ENCODE measurements at places on chromosomes 2 and 18. TPM values are rescaled to one million over a fixed set of nuclear protein-coding genes. Genes with fewer than 3 reads are reported as not detected.

- H3K27me3 ChIP-seq, result no peaks in the 10 kb centered on the region
- DNase-seq, result no peak
- H3K36me3 ChIP-seq, result no peaks in the 10 kb centered on the region
- no peak overlapping the region for H3K4me3 ChIP-seq
- no peak overlapping the region for H3K27ac ChIP-seq
- no peaks in the 10 kb centered on the region for H3K4me1 ChIP-seq
These were observed 13.0 kb upstream of the SULT1C4 start for GRCh38 chr2:108364676-108365297.

GRCh38 chr2:187545238-187545751, 8.9 kb downstream of the TFPI start:
- H3K4me1 ChIP-seq, result peaks cover 19% of the 10 kb centered on the region
- H3K27ac ChIP-seq, result peak overlapping the region; percentile 89
- DNase-seq, result no peak
- H3K27me3 ChIP-seq, result no peaks in the 10 kb centered on the region

DNA sequence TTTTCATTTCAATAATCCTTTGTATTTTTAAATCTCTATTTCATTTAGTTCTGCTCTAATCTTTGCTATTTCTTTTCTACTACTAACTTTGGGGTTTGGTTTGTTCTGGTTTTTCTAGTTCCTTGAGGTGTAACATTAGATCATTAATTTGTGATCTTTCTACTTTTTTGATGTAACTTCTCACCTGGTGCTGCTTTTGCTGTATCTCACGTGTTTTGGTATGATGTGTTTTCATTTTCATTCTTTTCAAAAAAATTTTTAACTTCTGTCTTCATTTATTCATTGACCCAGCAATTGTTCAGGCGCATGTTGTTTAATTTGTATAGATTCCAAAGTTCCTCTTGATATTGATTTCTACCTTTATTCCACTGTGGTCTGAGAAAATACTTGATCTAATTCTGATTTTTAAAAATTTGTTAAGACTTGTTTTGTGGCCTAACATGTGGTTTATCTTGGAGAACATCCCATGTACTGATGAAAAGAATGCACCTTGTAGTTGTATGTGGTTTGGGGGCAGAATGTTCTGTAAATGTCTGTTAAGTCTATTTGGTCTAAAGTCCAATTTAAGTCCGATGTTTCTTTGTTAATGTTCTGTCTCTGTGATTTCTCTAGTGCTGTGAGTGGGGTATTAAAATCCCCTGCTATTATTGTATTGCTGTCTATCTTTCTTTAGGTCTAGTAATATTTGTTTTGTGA, 17.3 kb upstream of the MALT1 start:
- H3K4me3 ChIP-seq, result no peak overlapping the region
- H3K27ac ChIP-seq, result no peak overlapping the region
- H3K36me3 ChIP-seq, result no peaks in the 10 kb centered on the region
- no peak for DNase-seq

DNA sequence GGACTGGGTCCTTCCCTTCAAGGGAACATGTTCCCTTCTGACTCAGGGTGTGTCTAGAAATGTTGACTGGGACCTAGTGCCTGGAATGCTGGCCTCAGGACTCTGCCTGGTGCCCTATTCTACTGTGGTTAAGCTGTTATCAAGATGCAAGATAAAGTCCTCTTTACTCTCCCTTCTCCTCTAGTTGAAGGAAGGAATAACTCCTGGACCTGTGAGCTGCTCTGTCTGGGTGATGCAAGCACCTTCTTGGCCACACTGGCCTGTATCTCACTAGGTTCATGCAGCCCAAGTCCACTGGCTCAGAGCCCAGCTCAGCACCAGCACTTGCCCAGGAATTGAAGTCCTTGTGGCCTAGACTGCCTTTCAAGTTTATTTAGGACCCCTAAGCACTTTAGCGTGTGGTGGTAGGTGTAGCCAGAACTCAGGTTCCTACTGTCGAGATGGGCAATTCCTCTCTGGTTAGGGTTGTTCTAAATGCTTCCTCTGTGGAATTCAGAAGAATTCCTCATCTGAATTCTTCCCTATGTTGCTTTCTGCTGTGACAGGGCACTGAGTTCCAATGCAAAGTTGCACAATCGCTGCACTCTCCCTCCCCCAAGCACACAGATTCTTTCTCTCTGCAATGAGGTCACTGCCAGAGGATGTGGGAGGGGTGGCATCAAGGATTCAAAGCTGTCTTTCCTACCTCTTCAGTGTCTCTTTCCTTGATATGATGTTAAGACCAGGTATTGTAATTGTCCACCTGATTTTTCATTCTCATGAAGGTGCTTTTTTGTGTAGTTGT, 54.7 kb downstream of the VWC2L start:
- no peak overlapping the region for H3K4me3 ChIP-seq
- DNase-seq, result no peak
- no peaks in the 10 kb centered on the region for H3K4me1 ChIP-seq
- H3K36me3 ChIP-seq, result no peaks in the 10 kb centered on the region
- H3K27ac ChIP-seq, result no peak overlapping the region

The DSG2 gene
- 42.0 TPM for total RNA-seq

The CFAP221 gene
- 15.1 TPM for total RNA-seq
